ENCODE measurements at places on chromosomes 3 and 15. TPM values are rescaled to one million over a fixed set of nuclear protein-coding genes. Genes with fewer than 3 reads are reported as not detected.

The FGF7 gene
- not detected for total RNA-seq

The SCN10A gene
- not detected for total RNA-seq

The LRRC49 gene
- total RNA-seq: 5.8 TPM

GRCh38 chr15:34973512-34973911 lies 4.0 kb upstream of the AQR start:
- H3K36me3 ChIP-seq: peaks cover 9% of the 10 kb centered on the region
- no peaks in the 10 kb centered on the region for H3K27me3 ChIP-seq
- no peak overlapping the region for H3K4me3 ChIP-seq
- no peak overlapping the region for H3K27ac ChIP-seq
- H3K4me1 ChIP-seq: no peaks in the 10 kb centered on the region
- no peak for DNase-seq

The PLSCR4 gene
- total RNA-seq: 6.3 TPM

The ARL6IP5 gene
- 76.9 TPM for total RNA-seq

DNA sequence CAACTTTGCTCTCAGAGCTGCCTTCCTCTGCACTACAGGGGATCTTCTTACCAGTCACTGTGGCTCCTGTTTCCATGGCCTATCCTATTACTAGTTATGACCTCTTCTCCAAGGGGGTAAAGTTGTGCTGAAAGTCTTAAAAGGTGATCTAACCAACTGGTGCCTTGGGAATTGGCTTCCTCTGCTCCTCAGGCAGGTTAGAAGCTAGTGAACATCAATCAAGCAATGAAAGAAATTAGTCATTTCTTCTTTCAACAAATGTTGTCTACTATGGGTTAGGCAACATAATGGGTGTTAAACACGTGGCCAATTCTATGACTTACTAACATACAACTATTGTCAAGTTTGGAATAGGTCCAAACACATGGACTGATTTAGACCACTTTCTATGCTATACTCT lies 571.4 kb upstream of the NAALADL2 start:
- no peak overlapping the region for H3K4me3 ChIP-seq
- H3K4me1 ChIP-seq: no peaks in the 10 kb centered on the region
- no peaks in the 10 kb centered on the region for H3K27me3 ChIP-seq
- no peak for DNase-seq
- H3K36me3 ChIP-seq: no peaks in the 10 kb centered on the region

DNA sequence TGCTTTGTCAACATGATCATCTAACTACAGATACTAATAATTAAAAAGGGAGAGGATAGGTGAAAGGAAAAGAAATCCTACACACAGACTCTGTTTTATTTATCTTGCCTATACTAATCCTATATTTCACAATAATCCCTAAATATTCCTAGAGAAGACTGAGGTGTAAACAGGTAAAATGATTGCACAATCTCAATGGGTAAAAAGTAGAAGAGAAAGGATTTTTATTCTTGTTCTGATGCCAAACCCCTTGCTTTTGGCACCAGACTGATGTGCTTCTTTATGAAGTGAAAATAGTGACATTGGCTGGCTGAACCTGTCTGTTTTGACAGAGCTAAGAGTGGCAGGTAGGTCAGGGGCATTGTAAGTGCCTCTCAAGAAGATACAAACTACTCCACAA lies 101.9 kb upstream of the ZPLD1 start:
- H3K4me3 ChIP-seq: no peak overlapping the region
- H3K27me3 ChIP-seq: no peaks in the 10 kb centered on the region
- H3K36me3 ChIP-seq: no peaks in the 10 kb centered on the region

GRCh38 chr3:133300102-133300501 lies 99.8 kb upstream of the BFSP2 start:
- peaks cover 13% of the 10 kb centered on the region for H3K4me1 ChIP-seq
- peaks cover 34% of the 10 kb centered on the region for H3K27me3 ChIP-seq
- H3K4me3 ChIP-seq: no peak overlapping the region
- H3K36me3 ChIP-seq: no peaks in the 10 kb centered on the region
- no peak overlapping the region for H3K27ac ChIP-seq
- no peak for DNase-seq

DNA sequence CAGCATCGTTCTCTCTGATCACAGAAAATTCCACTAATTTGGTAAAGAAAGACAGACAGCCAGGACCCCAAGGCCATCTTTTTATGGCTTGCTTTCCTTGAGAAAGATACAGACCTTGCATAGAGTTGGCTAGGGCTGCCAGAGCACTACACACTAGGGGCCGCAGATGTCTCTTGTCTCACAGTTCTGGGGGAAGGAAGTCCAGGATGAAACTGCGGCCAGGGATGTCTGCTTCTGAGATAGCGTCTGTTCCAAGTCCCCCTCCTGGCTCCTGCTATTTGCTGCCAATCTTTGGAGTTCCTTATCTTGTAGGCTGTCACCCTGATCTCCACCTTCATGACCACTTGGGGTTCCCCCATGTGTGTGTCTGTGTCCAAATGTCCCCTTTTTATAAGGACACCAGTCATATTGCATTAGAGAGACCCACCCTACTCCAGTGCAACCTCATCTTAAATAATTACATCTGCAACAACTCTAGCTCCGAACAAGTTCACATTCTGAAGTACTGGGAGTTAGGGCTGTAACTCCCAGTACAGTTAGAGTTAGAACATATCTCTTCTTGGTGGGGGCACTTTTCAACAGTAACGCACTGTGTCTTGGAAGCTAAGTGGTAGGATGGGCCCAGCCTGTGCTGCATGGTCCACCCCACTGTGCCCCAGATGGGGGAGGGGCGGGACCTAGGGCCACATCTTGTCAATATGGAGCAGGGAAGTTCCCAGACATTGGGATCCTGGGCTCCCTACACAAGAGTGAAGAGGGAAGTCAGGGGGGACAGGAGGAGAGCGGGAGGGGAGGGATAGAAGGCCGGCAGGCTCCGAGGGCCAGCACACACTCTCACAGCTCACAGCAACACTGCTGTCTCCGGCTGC lies 42.2 kb downstream of the KLF15 start:
- DNase-seq: no peak
- no peak overlapping the region for H3K4me3 ChIP-seq
- no peaks in the 10 kb centered on the region for H3K36me3 ChIP-seq
- peaks cover 47% of the 10 kb centered on the region for H3K27me3 ChIP-seq

GRCh38 chr3:4813909-4814304 lies 165.3 kb upstream of the BHLHE40 start:
- no peak overlapping the region for H3K27ac ChIP-seq
- H3K4me3 ChIP-seq: no peak overlapping the region
- no peak for DNase-seq
- no peaks in the 10 kb centered on the region for H3K4me1 ChIP-seq

GRCh38 chr3:122004107-122004506 lies 17.9 kb downstream of the ILDR1 start:
- DNase-seq: no peak
- no peak overlapping the region for H3K4me3 ChIP-seq
- no peaks in the 10 kb centered on the region for H3K27me3 ChIP-seq

- H3K36me3 ChIP-seq: no peaks in the 10 kb centered on the region
- H3K27me3 ChIP-seq: peaks cover 48% of the 10 kb centered on the region
- H3K27ac ChIP-seq: no peak overlapping the region
- no peak for DNase-seq
- H3K4me3 ChIP-seq: no peak overlapping the region
These were observed 70.0 kb upstream of the SLC6A11 start for GRCh38 chr3:10746001-10746400.

DNA sequence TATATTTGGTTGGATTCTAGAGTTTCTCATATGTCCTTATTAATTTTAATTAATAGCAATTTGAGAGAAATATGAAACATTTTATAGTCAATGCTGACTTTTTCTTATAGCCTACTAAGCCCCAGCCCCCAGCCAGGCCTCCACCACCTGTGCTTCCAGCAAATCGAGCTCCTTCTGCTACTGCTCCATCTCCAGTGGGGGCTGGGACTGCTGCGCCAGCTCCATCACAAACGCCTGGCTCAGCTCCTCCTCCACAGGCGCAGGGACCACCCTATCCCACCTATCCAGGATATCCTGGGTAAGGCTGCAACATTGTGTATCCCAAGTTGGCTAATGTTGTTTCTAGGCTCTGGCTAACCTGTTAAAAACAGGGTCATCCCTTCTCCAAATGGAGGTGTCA lies 66.7 kb downstream of the PDCD6IP start:
- no peak for DNase-seq
- no peak overlapping the region for H3K4me3 ChIP-seq
- H3K27ac ChIP-seq: no peak overlapping the region
- H3K27me3 ChIP-seq: no peaks in the 10 kb centered on the region

- H3K4me3 ChIP-seq: no peak overlapping the region
- DNase-seq: no peak
- H3K27ac ChIP-seq: no peak overlapping the region
- H3K36me3 ChIP-seq: no peaks in the 10 kb centered on the region
These were observed 50.0 kb downstream of the NMNAT3 start for GRCh38 chr3:139627759-139628158.

The SNTN gene
- total RNA-seq: 0.29 TPM

- no peak overlapping the region for H3K4me3 ChIP-seq
- no peak for DNase-seq
- H3K27me3 ChIP-seq: peaks cover 13% of the 10 kb centered on the region
- H3K27ac ChIP-seq: no peak overlapping the region
- no peaks in the 10 kb centered on the region for H3K36me3 ChIP-seq
These were observed 16.1 kb upstream of the RAD54L2 start for GRCh38 chr3:51522273-51522962.

The OXTR gene
- 2.8 TPM for total RNA-seq

All from Calu3 (cell line).